CD4-positive, alpha-beta T cell treated with Interleukin-21 for 1 hour (primary cell): ENCODE measurements at places on chromosomes 6 and 20.

GRCh38 chr20:49538950-49539349 is 29.0 kb downstream of the PTGIS start:
- DNase-seq = no peak

DNA sequence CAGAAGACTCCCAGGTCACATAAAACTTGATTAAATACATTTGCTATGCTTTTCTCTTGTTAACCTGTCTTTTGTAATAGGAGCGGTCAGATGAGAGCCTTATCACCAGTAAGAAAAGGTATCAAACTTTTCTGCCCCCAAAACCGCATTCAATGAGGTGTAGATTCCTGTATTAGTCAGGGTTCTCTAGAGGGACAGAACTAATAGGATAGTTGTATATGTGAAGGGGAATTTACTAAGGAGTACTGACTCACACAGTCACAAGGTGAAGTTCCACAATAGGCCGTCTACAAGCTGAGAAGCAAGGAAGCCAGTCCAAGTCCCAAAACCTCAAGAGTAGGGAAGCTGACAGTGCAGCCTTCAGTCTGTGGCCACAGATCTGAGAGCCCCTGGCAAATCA is 32.7 kb downstream of the PTPRK start:
- no peak for DNase-seq

GRCh38 chr6:10725716-10726115 is 2.8 kb downstream of the TMEM14C start:
- no peak for DNase-seq

DNA sequence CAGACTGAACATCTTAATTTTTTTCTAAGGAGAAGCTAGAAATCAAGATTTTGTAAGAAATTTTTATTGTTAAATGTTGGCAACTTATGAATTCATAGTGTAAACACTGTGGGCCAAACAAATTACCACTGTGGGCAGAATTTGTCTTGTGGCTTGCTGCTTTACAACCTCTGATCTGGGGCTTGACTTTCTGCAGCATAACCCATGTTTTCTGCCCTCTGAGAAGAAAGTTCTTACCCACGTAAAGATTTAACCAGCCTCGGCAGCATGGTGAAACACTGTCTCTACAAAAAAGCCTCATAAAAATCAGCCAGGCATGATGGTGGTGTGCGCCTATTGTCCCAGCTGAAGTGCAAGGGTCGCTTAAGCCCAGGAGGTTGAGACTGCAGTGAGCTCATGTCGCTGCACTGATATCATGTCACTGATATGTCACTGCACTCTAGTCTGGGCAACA is 12.9 kb downstream of the ITCH start:
- DNase-seq = no peak

DNA sequence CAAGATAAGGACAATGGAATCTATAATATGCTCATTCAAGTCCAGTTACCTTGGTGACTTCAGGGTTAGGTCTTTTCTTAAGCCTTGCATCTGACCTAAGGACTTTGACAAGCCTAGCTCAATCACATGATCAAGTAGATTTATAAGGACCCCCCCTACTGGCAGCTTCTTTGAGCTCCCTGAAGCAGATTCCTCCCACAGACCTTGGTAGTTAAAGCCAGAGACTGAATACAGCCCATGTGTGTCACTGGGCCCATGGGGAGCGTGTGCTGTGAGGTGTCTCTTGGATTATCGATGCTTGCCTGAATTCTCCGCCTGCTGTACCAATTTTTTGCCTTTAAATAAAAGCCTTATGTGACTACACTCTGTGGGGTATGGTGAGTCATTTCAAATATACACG is 372.7 kb upstream of the RGS17 start:
- no peak for DNase-seq

DNA sequence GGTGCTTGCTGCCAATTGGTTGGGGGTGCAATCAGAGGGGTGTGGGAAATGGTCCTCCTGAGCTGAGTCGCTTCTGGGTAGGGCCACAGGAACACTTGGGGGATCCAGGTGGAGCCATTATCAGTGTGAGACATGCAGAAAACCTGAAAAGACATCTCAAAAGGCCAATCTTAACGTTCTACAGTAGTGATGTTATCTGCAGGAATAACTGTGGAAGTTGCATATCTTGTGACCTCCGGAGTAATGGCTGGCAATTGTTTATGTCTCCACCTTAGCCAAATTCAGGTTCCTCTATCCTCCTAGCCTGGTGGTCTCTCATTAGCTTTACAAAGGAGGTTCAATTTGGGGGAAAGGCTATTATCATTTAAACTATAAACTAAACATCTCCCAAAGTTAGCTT is 114.8 kb upstream of the SNX9 start:
- DNase-seq = no peak

GRCh38 chr6:38638941-38639497 is 710 bp downstream of the BTBD9 start:
- DNase-seq = peak; percentile 66

- no peak for DNase-seq
These were observed 26.7 kb downstream of the RNASET2 start for GRCh38 chr6:166929542-166930189.

- no peak for DNase-seq
These were observed 38.7 kb downstream of the STK38 start for GRCh38 chr6:36508532-36508931.

- no peak for DNase-seq
These were observed 35.7 kb downstream of the KCNQ5 start for GRCh38 chr6:72657407-72658197.

- DNase-seq = no peak
These were observed 36.1 kb upstream of the FBXO30 start for GRCh38 chr6:145850671-145851070.

- peak; percentile 94 for DNase-seq
These were observed 9.1 kb downstream of the BAK1 start for GRCh38 chr6:33570806-33571636.

GRCh38 chr20:63687419-63688178 is 8.9 kb upstream of the TNFRSF6B start:
- DNase-seq = no peak

- no peak for DNase-seq
These were observed 16.4 kb downstream of the CASS4 start for GRCh38 chr20:56428410-56428809.

- DNase-seq = no peak
These were observed 30.2 kb upstream of the AAR2 start for GRCh38 chr20:36206068-36206467.

GRCh38 chr20:20022498-20022897 is 5.3 kb downstream of the NAA20 start:
- no peak for DNase-seq

GRCh38 chr6:81816380-81816779 is 63.9 kb upstream of the TENT5A start:
- no peak for DNase-seq

DNA sequence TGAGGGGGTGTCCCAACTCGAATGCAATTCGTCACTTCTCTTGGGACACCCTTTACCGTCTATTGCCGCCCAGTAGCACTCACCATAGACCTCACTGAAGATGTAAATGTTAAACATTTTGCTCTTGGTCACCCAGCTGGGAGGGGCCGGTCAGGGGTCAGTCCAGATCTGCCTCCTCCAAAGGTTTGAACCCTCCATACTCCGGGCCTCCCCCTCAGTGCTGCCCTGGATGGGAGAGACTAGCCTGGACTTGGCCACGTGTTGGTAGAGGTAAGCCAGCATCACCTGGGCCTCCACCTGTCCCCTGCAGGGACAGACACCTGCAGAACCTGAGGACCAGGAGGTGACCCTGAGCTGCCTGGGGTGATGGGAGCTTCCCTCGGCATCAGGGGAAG is 5.0 kb upstream of the MYT1 start:
- DNase-seq = no peak

- no peak for DNase-seq
These were observed 19.6 kb downstream of the SLC22A2 start for GRCh38 chr6:160238761-160239751.

- DNase-seq = no peak
These were observed 49.2 kb upstream of the ATXN1 start for GRCh38 chr6:16810411-16810810.

DNA sequence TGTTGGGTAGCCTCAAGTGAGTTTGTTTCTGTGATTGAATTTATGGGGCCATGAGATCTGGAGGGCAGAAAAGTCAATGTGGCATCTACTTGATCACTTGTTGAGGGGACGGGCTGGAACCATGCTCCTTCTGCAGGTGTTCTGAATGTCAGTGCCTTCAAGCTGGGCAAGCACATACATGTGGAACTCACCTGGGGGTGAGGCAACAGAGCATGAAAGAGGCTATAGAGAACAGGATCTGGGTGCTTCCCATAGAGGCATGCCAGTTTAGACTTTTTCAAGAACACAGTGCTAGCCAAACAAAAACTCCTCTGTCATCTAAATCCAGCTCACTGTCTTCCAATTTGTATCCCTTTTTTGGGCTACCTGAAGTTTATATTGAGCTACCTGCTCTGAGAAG is 77.8 kb upstream of the SLC35B3 start:
- DNase-seq = no peak

DNA sequence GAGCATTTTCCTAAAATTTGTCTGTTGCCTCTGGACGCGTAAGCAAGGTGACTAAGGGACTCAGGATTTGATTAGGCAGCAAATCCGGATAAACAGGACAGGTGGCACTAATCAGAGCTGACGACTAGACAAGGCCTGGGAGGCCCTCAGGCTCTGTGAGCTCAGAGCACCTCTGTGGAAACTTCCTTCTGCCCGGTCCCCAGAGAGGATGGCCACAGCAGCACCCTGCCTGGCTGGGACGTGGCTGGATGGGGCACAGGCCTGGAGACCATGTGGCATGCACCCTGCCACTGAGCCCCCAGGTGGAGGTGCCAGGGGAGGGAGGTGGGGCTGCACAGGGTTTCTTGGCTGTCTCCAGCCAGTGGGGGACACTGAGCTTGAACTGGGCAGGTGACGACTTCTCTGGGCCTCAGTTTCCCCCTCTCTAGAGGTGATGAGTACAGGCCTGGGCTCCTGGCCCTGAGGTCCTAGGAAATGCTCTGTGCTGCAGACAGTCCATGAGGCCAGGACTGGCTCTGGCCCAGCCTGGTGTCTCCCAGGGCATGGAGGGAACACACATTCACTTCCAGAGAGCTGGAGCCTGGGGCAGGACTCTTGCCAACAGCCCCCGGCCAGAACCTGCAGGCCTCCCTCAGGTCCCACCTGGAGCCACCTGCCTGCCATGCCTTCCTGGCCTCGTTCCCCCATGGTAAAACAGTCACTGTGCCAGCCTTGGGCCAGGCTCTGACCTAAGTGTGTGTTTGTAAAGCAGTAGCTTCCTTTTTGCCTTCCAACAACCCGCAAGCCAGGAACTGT is 39.6 kb upstream of the STX16 start:
- DNase-seq = no peak

DNA sequence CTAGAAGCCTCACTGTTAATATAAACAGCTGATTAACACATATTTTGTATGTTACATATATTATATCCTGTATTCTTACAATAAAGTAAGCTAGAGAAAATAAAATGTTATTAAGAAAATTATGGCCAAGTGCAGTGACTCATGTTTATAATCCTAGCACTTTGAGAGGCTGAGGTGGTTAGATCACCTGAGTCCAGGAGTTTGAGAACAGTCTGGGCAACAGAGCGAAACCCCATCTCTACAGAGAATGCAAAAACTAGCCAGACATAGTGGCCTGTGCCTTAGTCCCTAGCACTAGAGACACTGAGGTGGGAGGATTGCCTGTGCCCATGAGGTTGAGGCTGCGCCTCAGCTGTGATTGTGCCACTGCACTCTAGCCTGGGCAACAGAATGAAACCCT is 81.9 kb downstream of the NCOA3 start:
- DNase-seq = no peak

GRCh38 chr6:112117554-112117953 is 30.2 kb downstream of the FAM229B start:
- no peak for DNase-seq

GRCh38 chr20:20343932-20344331 is 24.0 kb upstream of the INSM1 start:
- DNase-seq = no peak

GRCh38 chr6:147205690-147206600 is 1.7 kb downstream of the STXBP5 start:
- DNase-seq = no peak

GRCh38 chr6:2870046-2870636 is 28.5 kb upstream of the SERPINB1 start:
- no peak for DNase-seq

GRCh38 chr6:17392978-17393891 is at the start of gene CAP2:
Gene CAP2, plus strand, starts transcription at chr6:17393595. Its CDS starts 27,961 bp downstream, at chr6:17421556.
- DNase-seq = no peak

DNA sequence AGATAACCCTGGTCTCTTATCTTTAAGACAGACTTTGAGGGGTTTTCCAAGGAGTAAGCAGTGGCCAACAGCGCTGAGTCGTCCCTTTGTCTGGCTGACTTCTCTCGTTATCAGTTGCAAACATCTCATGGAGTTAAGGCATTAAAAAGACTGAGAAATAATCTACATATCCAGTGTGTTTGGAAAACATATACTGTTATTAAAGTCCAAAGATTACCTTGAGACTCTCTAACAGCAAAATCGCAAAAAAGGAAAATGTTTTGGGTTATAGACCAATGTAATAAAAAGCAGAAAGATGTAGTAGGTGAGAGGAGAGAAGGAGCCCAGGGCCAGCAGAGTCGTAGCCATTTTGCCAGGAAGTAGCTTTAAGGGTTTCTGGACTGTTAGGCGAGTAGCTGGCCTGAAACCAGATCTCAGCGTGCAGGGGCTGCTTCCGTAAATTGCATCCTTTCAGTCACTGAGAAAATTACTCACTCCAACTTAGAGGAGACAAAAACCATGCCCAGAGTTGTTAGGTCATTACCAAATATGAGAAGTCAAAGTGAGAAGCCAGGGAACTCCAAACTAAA is 24.6 kb downstream of the MYLK4 start:
- DNase-seq = peak; percentile 19

DNA sequence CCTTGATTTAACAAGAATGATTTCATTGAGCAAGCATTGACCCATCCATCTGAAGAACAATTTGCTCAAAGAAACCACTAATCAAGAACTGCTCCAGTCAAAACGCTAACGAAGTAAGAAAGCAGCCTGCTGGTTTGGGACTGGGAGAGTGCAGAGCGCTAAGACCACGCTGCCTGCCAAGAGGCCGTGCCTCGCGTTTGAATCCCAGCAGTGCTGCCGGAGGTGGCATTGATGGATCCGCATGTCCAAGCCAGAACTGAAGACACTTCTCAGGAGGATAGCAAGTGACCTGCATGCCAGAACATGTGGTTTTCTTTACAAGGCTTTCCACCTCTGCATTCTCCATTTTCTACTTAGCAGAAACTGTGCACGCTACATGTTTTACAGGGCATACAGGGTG is 105.2 kb upstream of the FOXC1 start:
- DNase-seq = no peak

- no peak for DNase-seq
These were observed 154.1 kb downstream of the MTFR2 start for GRCh38 chr6:136095986-136096385.

GRCh38 chr20:45998337-45998736 is 10.4 kb upstream of the MMP9 start:
- DNase-seq = no peak

DNA sequence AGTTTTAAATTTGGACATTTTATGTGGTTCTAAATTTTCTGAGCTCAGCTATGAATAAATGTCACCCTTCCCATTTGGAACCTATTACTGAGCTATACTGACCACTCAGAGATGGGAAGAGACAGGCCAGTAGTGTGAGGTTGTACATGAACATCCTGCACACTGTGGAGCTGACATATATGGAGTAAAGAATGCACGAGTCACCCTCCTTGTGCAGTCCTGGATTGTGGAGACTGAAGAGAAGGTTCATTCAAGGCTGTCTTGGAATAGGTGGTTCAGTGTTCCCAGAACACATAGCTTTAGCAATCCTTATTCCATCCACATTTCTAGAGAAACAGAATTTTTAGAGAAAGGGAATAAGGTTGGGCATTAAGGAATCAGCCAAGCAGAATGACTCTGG is 50.3 kb upstream of the OGFRL1 start:
- DNase-seq = no peak

GRCh38 chr6:27383481-27383880 is 5.1 kb upstream of the ZNF391 start:
- no peak for DNase-seq

GRCh38 chr20:50534567-50534966 is 24.4 kb downstream of the PTPN1 start:
- no peak for DNase-seq
